ENCODE measurements at places on chromosomes 2 and 18. TPM values are rescaled to one million over a fixed set of nuclear protein-coding genes. Genes with fewer than 3 reads are reported as not detected.

KRTCAP3 gene
- 0.25 TPM for total RNA-seq

CFC1 gene
- 0.49 TPM for total RNA-seq

TSPYL6 gene
- total RNA-seq: under 0.01 TPM

REG3G gene
- total RNA-seq: not detected

CCDC178 gene
- 1.2 TPM for total RNA-seq

Data from temporal lobe (tissue), 4 donors.